ENCODE measurements at places on chromosomes 4 and X. TPM values are rescaled to one million over a fixed set of nuclear protein-coding genes. Genes with fewer than 3 reads are reported as not detected.

Gene SLC2A9
- total RNA-seq = 0.72 TPM

DNA sequence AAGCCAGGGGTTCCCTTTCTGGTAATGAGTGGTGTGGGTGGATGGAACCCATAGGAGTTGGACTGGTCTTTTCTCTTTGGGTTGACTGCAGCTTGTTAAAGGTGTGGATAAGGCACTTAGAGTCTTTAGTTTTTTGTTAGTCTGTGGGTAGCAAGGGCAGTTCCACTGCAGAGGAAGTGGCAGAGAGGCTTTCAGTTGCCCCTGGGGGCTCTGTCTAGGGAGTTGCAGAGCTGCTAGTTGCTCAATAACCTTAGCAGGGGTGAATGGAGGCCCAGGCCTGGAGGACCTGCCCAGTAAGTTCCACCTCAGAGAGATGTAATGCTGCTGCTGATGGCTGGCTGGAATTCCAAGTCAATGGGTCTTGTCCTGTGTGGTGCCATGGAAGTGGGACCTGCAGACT, 282.6 kb upstream of the NDST4 start:
- DNase-seq = no peak

GRCh38 chrX:38036466-38036865, 30.1 kb downstream of the SYTL5 start:
- no peak for DNase-seq

DNA sequence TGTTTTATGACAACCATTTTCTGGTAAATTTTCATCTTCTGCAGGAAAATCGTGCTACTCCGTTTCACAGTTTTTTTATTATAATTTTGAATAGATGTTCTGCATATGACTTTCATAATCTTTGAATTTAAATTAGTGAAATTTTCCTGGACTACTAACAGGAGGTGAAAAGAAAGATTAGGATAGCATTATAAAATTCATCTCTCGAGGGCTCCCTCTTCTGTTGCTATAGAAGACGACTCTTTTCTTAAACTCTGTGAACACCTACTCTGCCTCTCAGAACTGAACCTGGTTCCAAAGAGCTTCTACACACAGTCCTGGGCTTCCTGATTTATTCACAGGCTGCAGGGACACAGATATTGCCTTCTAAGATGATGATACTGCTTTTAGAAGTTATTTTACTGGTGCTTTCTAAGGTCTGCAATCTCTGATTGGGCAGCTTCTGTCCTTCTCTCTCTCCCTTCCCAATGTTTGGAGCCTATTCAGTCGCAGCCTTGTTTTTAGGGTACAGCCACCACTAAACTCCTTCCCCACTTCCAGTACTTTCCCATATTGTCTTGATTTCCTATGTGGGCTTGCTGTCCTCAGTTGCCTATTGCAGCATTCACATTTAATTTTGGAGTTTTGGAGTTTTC, 10.1 kb upstream of the SAP30 start:
- no peak for DNase-seq

Gene ACE2
- total RNA-seq = not detected

- DNase-seq = no peak
Observed at GRCh38 chrX:118579417-118579816, 83.8 kb downstream of the DOCK11 start.

Gene GAGE12F
- total RNA-seq = not detected

DNA sequence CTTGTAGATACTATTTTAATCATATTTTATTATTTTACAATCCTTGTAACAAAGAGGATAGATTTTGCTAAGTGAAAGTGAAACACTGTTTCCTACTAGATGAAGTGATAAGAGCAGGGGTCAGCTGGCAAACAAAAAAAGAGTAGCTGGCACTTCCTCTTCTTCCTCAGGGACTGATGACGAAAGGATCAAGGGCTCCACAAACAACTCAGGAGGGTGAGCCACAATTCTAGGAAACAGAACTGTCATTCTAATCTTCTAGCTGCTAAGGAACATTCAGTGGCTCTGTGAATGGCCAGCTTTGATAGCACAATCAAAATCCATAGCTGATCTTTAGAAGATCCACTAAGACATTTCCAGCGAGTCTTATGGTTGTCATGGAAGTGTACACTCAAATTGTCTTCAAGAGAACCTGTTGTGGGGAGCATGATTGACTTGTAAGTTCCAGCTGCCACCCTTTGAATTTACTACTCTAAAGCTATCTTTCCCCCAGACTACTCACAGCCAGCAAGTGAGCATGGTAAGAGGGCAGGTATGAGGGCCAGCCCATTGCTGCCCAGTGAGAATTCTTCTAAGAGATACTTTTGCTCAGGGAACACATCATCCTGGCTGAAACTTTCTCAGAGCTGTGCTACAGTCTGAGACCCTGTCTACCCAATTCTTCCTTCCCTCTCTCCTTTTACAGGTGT, 275.7 kb upstream of the RASGEF1B start:
- DNase-seq = no peak

GRCh38 chr4:7646384-7647061, 211.8 kb upstream of the PSAPL1 start:
- DNase-seq = no peak

- DNase-seq = peak; percentile 47
Observed at GRCh38 chr4:107094332-107094731, 58.2 kb upstream of the DKK2 start.

- DNase-seq = no peak
Observed at GRCh38 chrX:27751976-27752375, 55.8 kb upstream of the MAGEB10 start.

Gene PCDH7
- total RNA-seq = not detected

- no peak for DNase-seq
Observed at GRCh38 chrX:53798281-53798680, 111.8 kb upstream of the HUWE1 start.

- DNase-seq = no peak
Observed at GRCh38 chr4:153257151-153257620, 52.9 kb downstream of the TRIM2 start.

DNA sequence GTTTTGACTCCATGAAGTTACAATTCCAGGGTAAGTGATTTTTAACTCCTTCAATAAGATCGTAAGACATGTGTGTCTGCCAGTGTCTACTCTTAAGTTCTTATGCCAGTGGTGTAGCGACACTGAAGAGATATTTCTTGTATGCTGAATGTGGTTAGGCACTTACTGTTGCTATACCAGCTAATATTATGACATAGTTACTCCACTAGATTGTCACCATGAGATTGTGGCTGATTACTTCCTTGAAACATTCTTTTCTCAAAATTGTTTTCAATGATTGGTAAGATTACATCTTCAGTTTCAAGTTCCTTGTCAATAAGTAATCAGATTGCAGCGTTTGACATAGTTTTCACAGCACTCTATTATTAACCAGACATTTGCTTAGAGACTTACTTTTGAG, 60.6 kb upstream of the PAGE5 start:
- DNase-seq = no peak
